ENCODE measurements at places on chromosomes 6 and 20. TPM values are rescaled to one million over a fixed set of nuclear protein-coding genes. Genes with fewer than 3 reads are reported as not detected.

DNA sequence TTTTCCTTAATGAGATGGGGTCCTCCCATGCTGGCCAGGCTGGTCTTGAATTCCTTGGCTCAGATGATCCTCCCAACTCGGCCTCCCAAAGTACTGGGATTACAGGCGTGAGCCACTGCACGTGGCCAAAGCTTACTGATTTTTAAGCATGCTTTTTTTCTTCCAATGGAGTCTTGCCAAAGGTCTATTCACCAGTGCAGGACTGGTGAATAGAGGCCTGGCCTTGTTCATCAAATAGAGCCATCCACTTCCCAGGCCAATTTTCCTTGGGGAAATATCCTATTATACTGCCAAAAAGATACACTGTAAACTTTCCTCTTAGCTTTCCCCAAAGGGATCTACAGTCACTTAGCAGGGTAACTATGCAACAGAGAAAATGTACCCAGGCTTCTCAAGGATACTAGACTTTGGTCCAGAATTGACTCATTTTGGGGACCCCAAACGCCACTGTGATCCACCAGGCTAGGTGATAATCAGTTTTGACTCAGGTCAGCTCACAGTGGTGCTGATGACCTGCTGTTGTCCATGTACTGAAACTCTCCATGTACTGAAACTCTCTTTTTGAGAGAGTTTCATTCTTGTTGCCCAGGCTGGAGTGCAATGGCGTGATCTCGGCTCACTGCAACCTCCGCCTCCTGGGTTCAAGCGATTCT lies 91.8 kb downstream of the REPS1 start:
- no peaks in the 10 kb centered on the region for H3K27me3 ChIP-seq
- no peaks in the 10 kb centered on the region for H3K4me1 ChIP-seq
- no peaks in the 10 kb centered on the region for H3K36me3 ChIP-seq
- H3K4me3 ChIP-seq, result no peak overlapping the region
- H3K27ac ChIP-seq, result no peak overlapping the region

GRCh38 chr6:21046276-21046675 lies 512.0 kb downstream of the CDKAL1 start:
- no peaks in the 10 kb centered on the region for H3K36me3 ChIP-seq
- H3K4me1 ChIP-seq, result no peaks in the 10 kb centered on the region
- no peak overlapping the region for H3K4me3 ChIP-seq
- DNase-seq, result no peak
- no peak overlapping the region for H3K27ac ChIP-seq

The PPP1R14C gene
- total RNA-seq, result not detected

The CCN6 gene
- total RNA-seq, result not detected

DNA sequence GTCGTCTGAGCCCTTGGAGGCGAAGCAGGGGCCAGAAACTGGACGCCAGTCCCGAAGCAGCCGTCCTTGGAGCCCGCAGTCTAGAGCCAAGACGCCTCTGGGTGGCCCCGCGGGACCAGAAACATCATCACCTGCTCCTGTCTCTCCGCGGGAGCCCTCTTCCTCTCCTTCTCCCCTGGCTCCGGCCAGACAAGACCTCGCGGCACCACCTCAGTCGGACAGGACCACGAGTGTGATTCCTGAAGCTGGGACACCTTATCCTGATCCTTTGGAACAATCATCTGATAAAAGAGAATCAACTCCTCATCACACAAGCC lies 416 bp downstream of the RSPH4A start:
- H3K4me3 ChIP-seq, result peak overlapping the region; percentile 44
- DNase-seq, result no peak
- no peaks in the 10 kb centered on the region for H3K4me1 ChIP-seq
- no peak overlapping the region for H3K27ac ChIP-seq
- no peaks in the 10 kb centered on the region for H3K27me3 ChIP-seq

The SEMG1 gene
- total RNA-seq, result not detected

- no peaks in the 10 kb centered on the region for H3K36me3 ChIP-seq
- H3K27ac ChIP-seq, result peak overlapping the region; percentile 100
- no peaks in the 10 kb centered on the region for H3K27me3 ChIP-seq
- peak overlapping the region; percentile 19 for H3K4me3 ChIP-seq
These were observed 2.6 kb upstream of the GPSM3 start for GRCh38 chr6:32194825-32195651.

GRCh38 chr6:139376604-139377218 lies 2.3 kb upstream of the CITED2 start:
- no peaks in the 10 kb centered on the region for H3K4me1 ChIP-seq
- H3K36me3 ChIP-seq, result no peaks in the 10 kb centered on the region
- peak; percentile 72 for DNase-seq
- H3K27me3 ChIP-seq, result no peaks in the 10 kb centered on the region
- H3K4me3 ChIP-seq, result peak overlapping the region; percentile 89
